ENCODE measurements at places on chromosomes 2 and 18.
A peak's percentile ranks its signal among the peaks of the same experiment; 100 is the strongest.

- no peak for DNase-seq
Measured at GRCh38 chr18:44823286-44823685, 142.6 kb downstream of the SETBP1 start.

DNA sequence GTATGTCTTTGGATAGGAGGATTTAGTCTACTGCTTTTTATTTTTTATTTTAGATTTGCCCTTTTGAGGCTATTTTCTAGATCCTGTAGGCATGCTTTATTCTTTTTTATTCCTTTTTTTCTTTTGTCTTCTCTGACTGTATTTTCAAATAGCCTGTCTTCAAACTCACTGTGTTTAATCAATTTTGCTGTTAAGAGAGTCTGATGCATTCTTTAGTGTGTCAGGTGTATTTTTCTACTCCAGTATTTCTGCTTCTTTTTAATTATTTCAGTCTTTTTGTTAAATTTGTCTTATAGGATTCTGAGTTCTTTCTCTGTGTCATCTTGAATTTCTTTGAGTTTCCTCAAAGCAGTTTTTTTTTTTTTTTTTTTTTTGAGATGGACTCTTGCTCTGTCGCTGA, 113.5 kb downstream of the NAT8 start:
- DNase-seq, result no peak

GRCh38 chr18:79252904-79253633, 142.7 kb upstream of the NFATC1 start:
- no peak for DNase-seq

DNA sequence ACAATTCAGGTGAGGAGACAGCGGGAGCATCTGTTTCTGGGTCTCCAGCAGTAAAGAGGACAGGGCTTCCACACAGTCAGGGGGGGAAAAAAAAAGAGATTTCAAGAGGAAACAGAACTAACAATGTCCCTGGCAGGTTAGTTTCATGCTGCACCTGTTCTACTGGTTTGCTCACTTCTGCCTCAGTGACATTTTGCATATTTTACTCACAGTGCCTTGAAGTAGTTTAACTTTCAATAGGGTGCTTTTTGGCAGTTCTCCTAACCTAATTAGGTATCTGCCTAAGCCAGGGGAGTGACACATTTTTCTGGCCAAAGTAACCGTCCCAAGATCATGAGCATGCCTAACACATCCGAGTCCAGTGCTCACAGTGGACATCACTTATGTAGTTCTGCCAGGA, 109.0 kb upstream of the ALK start:
- DNase-seq, result no peak

DNA sequence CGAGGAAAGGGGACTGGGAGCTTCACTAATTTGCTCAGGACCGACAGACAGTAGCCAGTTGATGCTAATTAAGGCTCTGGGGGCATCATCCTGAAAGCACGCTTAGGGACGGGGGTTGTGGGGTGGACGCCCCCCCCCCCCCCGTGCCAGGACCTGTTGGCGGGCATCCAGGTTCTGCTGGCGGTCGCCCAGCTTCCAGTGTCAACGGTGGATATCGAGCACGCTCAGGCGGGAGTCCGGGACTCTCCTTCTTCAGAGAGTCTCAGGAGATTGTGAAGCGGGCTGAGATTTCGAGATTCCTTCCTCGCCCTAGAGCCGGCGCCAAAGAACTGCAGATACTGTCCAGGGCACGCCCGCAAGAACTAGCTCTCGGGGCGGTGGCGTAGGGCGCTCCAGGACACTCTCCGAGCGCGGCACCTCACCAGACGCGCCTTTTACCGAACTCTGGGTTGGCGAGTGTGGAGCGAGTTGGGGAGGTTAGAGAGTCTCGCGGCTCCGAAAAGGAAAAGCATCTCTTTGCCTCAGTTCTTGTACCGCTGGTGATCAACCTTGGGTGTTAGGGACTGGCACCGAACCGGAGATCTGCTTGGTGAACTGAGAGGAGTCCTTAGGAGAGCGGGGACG, 5.6 kb downstream of the RAX start:
- no peak for DNase-seq

DNA sequence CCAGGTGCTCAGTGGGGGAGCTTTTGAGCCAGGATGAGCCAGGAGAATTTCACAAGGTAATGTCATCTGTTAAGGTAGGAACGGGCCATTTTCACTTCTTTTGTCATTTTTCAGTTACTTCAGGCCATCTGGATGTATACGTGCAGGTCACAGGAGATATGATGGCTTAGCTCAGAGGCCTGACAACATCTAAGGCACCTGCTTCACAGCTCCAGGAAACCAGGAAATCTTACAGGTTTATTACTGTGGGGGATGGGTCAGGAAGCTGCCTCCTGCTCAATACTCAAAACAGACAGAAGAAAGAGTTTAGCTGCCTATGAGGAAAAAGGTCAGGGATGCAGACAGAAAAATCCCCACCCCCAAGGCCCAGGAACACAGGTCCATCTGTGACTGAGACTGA, 364.3 kb upstream of the LRP1B start:
- no peak for DNase-seq

- no peak for DNase-seq
Measured at GRCh38 chr2:79935046-79935732, 369.4 kb downstream of the LRRTM1 start.

- no peak for DNase-seq
Measured at GRCh38 chr2:186716004-186716403, 22.1 kb downstream of the FAM171B start.

GRCh38 chr2:233833345-233833744, 21.0 kb downstream of the HJURP start:
- no peak for DNase-seq

DNA sequence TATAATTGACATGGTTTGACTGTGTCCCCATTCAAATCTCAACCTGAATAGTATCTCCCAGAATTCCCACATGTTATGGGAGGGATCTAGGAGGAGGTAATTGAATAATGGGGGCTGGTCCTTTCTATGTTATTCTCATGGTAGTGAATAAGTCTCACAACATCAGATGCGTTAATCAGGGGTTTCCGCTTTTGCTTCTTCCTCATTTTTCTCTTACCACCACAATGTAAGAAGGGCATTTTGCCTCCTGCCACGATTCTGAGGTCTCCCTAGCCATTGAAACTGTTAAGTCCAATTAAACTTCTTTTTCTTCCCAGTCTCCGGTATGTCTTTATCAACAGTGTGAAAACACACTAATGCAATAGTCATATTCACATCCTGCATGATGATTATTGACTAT, 1073.3 kb upstream of the CDH2 start:
- no peak for DNase-seq

GRCh38 chr18:45332871-45333270, 282.4 kb upstream of the SLC14A2 start:
- no peak for DNase-seq

GRCh38 chr2:20422402-20423271, 24.2 kb upstream of the RHOB start:
- DNase-seq, result peak; percentile 6

GRCh38 chr2:79788952-79789651, 276.3 kb downstream of the CTNNA2 start:
- DNase-seq, result no peak

DNA sequence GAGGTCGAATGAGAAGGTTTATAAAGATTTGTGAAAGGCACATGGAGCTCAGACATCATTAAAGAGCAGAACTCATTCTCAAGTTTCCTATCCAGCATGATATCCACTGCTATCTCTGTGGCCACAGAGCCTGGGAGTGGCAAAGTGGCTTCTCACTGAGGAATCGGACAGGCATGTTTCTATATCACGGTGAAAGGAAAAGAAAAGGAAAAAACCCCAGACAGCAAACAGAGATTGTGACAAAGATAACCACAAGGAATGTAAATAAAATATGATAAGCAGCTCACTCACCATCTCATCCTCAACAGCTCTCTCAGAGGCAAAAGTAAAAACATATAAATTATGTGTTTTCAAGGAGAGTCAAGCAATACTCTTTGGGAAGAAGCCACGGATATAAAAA, 2.5 kb downstream of the PID1 start:
- no peak for DNase-seq

GRCh38 chr2:208674919-208675318, 268.3 kb downstream of the PTH2R start:
- DNase-seq, result no peak

GRCh38 chr2:213923543-213923942, 487.3 kb upstream of the VWC2L start:
- no peak for DNase-seq

DNA sequence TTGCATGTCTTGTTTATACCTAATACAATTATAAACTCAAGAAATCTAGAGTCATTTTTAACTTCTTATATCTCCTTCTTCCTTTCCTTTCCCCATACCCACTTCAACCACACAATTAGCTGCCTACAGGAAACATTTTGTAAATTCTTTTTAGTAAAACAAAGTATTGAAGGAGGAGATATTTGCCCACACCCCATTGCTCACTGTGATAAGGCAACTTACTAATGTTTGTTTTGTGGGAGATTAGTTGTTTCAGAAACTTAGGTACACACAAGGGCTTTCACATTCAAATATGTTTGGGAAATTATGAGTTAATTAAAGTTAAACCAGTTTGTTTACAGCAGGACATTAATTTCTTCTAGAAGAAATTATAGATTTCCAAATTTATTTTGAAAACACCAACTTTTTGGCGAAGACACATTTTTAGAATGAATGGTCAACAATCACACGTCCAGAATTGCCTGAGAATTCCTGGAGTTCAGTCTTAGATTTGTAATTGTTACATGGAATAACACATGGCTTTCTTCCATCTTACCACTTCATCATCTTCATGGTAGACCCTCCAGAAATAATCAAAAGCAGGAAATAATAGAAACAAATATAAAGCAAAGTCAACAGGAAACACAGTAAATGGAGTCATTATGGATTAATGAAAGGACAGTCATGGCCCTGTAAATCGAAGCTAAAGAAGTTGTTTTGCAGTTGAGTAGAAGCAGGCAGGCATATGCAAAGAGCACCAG, 62.5 kb upstream of the RAB27B start:
- DNase-seq, result no peak

- DNase-seq, result no peak
Measured at GRCh38 chr2:184370954-184371353, 227.4 kb upstream of the ZNF804A start.

DNA sequence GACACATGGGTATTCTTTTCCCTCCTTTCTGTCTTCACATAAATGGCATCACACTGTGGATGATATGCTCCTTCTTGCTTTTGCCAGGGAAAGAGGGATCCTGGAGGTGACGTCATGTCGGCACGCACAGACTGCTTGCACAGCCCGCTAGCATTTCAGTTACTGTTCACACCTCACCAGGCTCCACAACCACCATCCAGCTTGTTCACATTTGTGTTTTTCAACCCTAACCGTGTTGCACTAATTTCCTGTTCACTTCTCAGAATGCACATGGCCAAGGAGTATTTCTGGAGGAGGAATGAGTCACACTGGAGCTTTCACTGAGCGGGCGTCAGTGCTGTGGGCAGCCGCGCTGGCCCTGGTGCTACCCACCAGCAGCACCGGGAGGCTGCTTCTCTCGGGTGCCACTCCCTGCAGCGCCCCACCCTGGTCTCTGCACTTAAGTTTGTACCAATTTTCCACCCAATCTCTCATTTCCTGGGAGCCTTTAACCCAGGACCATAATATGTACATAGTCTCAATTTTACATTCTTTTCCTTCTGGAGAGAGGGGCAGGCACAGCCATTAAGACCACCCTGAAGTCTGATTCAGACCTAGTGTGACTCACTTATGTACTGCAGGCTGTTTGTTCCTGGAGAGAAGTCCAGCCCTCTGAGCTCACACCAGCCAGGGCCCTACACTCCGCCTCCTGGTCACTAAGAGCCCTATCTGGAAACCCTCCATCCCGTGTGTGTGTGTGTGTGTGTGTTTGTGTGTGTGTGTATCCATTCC, 65.1 kb downstream of the MBP start:
- DNase-seq, result no peak

GRCh38 chr2:161556440-161556839, 67.8 kb upstream of the SLC4A10 start:
- no peak for DNase-seq

DNA sequence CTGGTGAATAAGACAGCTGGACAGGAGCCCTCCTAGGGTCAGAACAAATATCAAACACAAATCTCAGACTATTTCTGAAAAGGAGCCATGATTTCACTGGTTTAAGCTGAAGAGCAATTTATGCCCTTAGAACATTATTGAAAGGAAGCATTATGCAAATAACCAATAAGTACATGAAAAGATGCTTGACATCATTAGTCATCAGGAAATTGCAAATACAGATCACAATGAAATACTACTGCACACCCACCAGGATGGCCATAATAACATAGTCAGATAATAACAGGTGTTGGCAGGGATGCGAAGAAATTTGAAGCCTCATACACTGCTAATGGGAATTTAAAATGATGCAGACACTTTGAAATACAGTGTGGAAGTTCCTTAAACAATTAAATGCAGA, 176.4 kb upstream of the RAB6C start:
- no peak for DNase-seq

DNA sequence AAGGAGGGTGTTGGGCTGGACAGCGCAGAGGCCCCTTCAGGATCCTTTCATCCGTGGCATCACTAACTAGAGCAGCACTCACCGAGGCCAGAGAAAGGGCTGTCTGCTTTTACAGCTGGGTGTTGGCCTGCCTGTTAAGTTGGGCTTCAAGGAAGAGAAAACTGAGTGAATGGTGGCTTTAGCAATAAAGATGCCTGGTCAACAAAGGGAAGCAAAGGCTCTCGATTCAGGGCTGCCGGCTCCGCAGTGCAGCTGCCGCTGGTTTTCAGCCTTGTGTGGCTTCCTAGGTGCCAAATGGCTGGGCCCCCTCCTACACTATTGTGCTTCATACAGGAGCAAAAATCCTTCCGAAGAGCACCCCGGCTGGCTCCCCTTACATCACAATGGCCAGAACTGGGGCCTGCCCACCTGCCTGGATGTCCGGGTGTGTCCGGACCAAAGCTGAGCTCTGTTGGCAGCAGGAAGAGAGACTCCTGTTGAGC, 61.0 kb upstream of the GPR45 start:
- DNase-seq, result no peak

- no peak for DNase-seq
Measured at GRCh38 chr2:2827761-2828221, 496.7 kb upstream of the MYT1L start.

- no peak for DNase-seq
Measured at GRCh38 chr2:171146633-171147032, 14.1 kb downstream of the TLK1 start.

DNA sequence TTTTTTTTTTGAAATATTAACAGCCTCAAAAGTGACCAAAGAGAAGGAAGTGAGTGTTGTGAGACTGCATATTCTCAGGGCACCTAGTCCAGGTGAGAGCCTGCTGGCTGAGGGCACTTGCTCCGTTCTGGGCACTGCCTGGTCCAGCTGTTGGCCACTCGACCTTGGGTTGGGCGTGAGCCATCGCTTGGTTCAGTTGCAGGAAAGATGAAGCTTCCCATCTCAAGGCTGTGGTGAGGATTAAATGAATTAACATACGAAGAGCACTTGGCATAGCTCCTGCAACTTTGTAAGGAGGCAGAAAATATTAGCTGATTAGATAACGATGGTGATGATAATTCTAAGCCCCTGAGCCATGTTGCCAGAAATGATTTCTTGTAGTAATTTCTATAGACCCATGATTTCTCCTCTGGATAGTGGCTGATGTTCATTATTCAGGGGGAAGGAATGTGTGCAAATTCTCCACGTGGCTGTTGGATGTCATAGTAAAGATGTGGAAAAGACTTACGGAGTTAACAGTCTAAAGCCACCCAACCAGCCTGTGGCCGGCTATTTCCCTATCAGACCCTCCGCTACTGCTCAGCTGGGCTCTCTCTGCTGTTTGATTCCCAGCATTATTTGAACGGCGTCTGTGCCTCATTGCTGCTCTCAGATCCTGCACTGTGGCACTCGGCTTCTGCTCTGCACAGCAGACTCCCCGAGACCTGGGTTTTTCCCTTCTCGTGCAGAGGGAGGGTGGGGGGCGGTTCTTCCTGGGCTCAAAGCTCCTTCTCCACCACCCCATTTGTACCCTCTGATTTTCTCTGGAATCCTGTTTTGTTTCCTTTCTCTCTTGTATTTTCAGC, 221.1 kb downstream of the GALR1 start:
- DNase-seq, result no peak
